ENCODE measurements at places on chromosomes 11 and 22.

GRCh38 chr11:92361551-92361950 is 136.9 kb downstream of the FAT3 start:
- DNase-seq, result no peak

DNA sequence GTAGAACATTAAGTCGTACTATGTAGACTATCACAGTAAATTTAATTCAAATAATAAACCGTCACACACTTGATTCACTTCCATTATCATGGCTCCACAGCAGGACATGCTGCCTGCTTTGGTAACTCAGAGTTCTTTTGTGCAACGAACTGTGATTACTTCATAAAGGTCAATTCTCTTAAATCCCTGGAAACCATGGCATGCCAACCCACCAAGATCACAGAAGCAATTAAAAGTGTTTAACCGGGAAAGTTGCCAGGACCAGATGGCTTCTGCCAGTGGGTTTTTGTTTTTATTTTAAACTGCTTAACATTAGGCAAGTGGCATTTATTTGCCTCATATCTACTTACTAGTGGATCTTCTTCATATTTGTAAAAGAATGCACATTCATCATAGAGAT is 1162.1 kb downstream of the DLG2 start:
- no peak for DNase-seq

- DNase-seq, result no peak
These were observed 11.6 kb upstream of the CHADL start for GRCh38 chr22:41252365-41252764.

DNA sequence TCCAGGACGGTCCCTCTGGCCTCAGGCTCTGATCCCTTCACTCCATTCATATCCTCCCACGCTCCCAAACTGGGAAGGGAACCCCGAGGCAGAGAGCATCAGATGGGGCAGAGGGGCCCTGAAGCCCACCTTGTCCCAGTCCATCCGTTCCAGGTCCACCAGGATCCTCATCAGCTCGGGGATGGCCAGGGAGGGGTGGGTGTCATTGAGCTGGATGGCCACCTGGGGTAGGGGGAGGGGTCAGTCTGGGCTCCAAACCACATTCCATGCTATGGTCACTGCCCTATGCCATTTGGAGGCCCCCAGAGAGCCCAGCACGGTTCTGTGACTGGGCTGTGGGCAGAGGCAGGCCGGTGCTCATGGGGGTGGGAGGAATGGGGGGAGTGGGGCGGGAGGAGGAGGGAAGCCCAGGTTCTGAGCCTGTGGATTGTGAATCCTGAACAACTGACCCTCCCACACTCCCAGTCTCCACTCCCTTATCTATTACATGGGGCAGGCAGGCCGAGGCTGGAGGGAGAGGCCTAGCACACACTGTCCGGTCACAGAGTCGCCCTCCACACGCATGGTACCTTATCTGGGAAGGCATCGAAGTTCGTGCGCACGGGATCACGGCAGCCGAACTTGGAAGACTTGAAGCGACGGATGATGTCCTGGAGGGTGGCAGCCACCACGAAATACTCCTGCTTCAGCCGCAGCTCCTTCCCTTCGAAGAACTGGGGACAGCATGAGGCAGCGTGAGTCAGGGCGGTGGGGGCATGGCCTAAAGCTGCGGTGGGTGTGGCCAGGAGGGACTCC is 5.5 kb downstream of the PYGM start:
- no peak for DNase-seq

DNA sequence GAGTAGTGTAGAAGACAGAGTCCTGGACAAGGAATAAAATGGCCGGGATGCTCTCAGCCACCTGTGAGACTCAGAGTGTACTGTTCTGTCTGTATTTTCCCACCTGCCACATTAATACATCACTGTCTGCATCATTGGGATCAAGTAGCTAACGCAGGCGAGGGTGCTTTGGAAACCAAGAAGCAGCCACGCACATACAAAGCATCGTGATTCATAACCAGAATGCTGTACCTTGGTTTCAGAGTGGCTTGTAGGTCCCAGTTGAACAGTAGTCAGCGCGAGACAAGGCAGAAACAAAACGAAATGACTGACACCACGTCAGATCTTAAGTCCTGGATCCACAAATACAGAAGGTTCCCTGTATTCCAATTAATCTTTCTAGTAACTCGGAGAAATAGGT is 198.3 kb downstream of the GRIK4 start:
- no peak for DNase-seq

DNA sequence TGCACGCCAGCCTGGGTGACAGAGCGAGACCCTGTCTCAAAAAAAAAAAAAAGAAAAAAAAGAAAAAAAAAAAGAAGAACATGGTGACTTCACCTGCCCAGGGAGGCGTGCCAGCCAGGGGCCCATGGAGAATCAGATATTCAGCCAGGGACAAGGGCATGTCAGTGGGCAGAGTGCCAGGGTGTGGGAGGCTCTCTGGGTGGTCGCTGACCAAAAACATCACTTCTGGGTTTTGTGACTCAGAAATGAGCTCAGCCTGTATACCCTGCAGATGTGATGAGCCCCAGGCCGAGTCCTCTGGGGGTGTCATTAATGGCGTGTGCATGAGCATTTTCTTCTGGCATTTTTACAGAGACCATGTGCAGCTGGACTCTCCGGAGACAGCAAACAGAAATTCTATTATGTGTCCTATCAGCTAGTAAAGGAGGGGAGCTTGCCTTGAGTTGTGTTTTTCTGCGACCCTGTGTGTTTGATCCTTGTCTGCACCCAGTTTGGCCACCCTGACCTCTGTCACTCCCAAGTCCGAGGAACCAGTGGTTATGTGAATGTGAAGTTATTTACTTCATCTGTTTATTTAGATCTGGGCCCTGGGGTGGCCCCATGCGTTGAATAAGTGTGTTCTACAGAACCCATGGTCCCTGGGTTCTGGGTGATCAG is 53.6 kb downstream of the BCR start:
- DNase-seq, result no peak

GRCh38 chr11:95231881-95232605 is 1.0 kb upstream of the SESN3 start:
- DNase-seq, result peak; percentile 17

Measured in activated CD4-positive, CD25-positive, alpha-beta regulatory T cell (primary cell).